Tracheal epithelial cell (primary cell): ENCODE measurements at places on chromosomes 12 and 14. TPM values are rescaled to one million over a fixed set of nuclear protein-coding genes. Genes with fewer than 3 reads are reported as not detected.

ANKS1B gene
- 0.48 TPM in 1 of 2 replicates, not detected in the other for total RNA-seq

MMP19 gene
- 0.24 TPM in 1 of 2 replicates, not detected in the other for total RNA-seq

TRHDE gene
- total RNA-seq: 2.7 TPM in 1 of 2 replicates, not detected in the other

LRP6 gene
- total RNA-seq: 17.1 and 28.4 TPM in 2 replicates

DTX1 gene
- not detected in 2 replicates for total RNA-seq

RAB15 gene
- under 0.01 and 2.7 TPM in 2 replicates for total RNA-seq

RBM23 gene
- total RNA-seq: 48.9 and 70.8 TPM in 2 replicates

MYH7 gene
- under 0.01 TPM in 1 of 2 replicates, not detected in the other for total RNA-seq

PHETA1 gene
- total RNA-seq: 6.0 and 6.8 TPM in 2 replicates

RAB21 gene
- 14.7 and 22.4 TPM in 2 replicates for total RNA-seq

KRT6C gene
- total RNA-seq: 22.0 and 155 TPM in 2 replicates
